Stimulated activated CD4-positive, alpha-beta T cell treated with anti-CD3 and anti-CD28 coated beads, Interleukin-15, amount 100 ng/mL, for 24 hours (primary cell): ENCODE measurements at places on chromosomes 1 and 21.
A peak's percentile ranks its signal among the peaks of the same experiment; 100 is the strongest.

GRCh38 chr1:107835151-107835670 is 129.8 kb downstream of the VAV3 start:
- no peak for DNase-seq

GRCh38 chr1:45857101-45857700 is 53.8 kb downstream of the MAST2 start:
- DNase-seq, result no peak

GRCh38 chr1:156492013-156492590 is 8.5 kb downstream of the MEF2D start:
- no peak for DNase-seq

DNA sequence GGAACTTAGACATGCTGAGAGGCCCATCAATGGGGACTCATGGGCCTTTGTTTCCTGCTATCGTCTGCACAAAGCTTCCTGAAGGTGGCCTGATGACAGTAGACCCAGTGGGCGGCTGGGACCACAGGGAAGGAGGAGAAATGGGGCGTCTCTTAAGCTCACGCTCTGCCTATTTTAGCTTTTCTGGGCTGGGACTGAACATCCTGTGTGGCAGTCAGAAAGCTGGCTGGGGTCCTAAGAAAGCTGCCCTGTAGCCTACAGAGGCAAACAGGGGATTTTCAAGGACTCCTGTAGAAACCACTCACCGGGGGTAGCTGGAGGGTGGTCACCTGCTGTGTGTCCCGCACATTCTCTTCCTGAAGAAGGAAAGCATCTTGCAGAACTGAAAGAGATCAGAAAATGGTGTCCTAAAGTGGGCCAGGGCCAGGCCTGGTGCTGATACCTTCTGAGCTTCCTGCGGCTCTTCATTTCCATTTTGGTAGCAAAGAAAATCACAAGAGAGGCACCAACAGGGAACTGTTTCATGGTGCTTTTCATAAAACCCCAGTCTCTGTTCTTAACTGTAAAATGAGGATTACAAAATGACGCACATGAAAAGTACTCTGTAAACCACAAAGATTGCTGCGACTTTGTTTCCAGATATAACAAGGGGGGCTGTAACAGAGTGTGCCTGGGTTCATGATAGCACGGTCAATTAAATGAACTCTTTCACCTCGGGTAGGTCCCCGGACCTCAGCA is 8.6 kb downstream of the ZNF496 start:
- DNase-seq, result peak; percentile 50

DNA sequence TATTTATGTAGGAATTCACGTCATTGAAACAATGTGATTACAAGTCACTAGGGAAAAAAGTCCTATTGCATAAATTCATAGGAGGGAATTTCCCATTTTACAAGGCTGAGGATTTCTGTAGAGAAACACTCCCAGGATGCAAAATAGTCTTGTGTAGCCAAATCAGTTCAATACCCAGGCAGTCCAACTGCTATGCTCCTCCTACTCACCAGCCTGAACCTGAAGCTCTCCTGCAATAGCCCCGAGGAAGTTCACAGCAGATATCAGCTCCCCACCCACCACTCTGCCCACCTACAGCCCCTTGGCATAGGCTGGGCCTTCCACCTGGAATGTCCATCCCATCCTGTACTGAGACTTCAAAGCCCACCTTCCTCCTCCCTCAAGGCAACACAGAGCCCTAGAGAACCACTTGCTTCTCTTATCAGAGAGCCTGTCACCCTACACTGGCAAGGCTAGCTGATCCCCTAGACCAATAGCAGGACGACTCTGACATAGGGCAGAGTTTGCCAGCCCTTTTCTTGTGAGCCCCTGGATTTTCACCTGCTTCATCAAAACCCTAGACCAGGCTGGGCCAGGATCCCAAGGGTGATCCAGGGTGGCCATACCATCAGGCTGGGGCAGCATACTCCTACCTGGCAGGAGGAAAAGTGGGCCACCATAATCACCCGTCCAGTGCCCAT is 1.5 kb downstream of the LSS start:
- no peak for DNase-seq

- DNase-seq, result peak; percentile 90
Measured at GRCh38 chr1:116806245-116806644, 52.0 kb downstream of the CD2 start.

DNA sequence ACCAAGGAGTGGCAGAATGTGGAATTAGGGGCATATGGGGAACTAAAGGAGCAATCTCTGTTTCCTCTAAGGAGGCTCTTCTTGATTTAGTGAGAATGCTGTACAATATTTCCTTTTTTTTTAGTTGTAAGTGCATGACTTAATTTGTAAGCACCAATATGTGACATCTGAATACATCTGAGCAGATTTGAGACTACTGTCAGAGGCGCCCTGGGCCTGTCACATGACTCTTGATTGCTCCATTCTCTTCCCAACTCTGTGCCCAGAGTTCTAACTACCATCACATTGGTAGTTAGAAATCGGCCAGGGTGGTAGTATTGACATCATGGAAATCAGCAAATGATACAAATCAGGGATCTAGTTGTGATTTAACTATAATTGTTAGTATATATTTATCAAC is 110.1 kb upstream of the LMO4 start:
- DNase-seq, result no peak

GRCh38 chr1:116228511-116228910 is 117.3 kb downstream of the MAB21L3 start:
- DNase-seq, result no peak

GRCh38 chr1:211473823-211474222 is 18.1 kb downstream of the RD3 start:
- DNase-seq, result no peak

- DNase-seq, result no peak
Measured at GRCh38 chr1:234276151-234276788, 97.0 kb upstream of the COA6 start.

DNA sequence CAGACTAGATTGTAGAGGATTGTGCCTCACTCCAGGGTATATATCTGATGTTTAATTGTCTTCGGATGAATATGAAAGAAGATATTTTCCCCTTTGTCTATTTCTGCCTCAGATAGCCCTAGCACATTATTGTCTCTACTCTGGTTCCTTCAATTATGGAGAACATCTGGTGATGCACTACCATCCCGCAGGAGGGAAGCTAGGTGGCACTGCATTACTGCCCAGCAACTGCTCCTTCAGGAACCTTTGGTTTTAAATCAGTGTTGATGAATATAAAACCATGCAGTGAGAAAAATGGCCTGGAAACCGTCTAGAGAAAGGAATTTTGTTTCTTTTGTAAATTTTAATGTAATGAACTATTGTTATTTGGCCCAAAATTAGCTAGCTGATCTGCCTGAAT is 68.5 kb downstream of the GPR88 start:
- no peak for DNase-seq

DNA sequence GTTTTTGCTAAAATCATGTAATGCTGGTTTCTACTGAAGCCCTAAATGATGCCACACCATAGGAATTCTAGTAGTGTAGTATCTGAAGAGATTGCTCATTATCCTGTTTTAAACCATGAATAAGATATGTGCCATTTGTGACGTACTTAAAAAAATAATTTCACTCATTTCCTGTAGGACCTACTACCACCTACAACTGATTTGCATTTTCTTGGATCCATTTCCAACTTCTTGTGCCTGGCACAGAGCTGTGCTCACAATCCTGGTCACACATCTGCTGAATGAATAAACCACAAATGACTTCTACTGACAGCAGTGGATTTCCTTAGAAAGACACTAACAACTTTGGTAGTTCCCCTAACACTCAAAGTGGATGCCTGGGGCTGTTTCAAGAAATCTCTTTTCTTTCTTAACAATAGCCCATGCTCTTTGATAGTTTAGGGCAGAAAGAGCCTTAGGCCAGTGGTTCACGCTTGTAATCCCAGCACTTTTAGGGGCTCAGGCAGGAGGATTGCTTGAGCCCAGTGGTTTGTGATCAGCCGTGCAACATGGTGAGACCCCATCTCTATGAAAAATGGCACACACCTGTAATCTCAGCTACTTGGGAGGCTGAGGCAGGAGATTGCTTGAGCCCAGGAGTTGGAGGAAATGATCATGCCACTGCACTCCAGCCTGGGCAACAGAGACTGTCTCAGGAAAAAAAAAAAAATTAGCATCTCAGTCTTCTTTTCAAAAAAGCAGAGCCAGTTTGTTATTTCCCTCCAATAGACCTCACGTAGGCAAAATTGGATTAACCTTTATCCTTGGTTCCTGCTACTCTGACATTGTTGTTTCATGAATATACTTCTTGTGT is 13.0 kb upstream of the BATF3 start:
- DNase-seq, result peak; percentile 42

GRCh38 chr1:170659399-170660035 is 4.4 kb upstream of the PRRX1 start:
- no peak for DNase-seq

- peak; percentile 69 for DNase-seq
Measured at GRCh38 chr1:226737819-226738420, 1.2 kb downstream of the ITPKB start.

- DNase-seq, result no peak
Measured at GRCh38 chr1:63024132-63024531, 240.2 kb downstream of the ATG4C start.

DNA sequence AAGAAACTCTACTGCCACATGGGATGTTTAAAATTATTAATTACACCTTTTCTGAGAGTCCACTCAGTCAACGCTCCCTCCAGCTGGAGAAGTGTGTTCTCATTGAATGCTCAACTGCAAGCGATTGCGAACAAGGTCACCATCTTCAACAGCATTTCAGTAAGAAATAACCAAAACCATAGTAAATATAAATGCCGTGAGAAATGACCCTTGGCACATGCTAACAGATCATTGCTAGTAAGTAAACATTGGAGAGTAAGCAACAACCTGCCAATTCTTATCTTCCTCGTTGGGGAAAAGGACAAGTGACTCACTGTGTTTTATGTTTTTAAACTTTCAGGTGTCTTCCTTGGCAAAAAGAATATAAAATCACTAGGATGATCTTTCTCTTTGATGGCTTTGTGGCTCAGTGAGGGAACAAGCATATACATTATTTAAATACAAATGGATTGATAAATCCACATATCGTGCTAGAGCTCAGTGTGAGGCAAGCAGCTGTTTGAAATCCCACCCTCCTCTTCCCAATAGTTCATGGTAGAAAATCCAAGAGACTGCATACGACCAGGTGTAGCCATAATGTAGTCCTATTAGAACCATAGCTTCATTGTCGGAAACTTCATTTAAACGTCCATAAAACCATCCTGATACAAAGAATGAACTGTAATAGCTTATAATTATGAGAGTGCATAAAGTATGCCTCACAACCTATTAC is 214.6 kb downstream of the GRIK1 start:
- no peak for DNase-seq

DNA sequence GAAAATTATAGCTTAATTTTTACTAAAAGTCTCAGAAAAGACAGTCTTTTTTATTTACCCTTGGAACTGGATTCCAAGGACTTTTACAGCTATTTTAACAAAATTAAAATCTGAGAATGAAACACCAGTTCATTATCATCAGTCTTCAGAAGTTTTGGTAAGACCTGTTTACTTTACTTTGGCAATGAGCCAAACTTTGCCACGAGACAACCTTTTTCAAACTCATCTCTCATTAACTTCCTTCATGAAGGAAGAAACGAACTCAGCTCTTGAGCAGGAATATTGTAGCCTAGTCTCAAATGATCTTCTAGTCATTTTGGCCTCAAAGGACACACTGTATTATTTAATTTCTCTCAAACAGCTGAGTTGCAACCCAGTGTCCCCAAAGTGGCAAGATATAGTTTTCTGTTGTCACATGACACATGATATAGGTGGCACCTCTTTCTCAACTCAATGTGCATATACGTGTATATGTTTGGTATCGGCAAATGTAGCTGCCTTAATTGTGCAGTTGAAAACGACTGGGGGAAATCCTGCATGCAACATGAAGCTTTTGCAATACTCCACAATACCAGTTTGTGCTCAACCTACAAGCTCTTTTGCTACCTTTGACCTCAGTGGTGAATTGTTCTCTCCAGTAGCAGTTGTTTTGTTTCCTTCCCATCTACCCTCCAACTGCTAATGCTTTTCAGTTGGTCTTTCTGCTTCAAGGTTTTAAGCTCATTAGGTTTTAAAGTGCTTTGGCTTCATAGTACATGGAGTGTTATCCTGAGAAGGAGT is 8.4 kb upstream of the GNG4 start:
- DNase-seq, result no peak

- no peak for DNase-seq
Measured at GRCh38 chr1:61873581-61873980, 131.3 kb downstream of the PATJ start.

- DNase-seq, result no peak
Measured at GRCh38 chr1:157775101-157775870, 1.6 kb downstream of the FCRL2 start.

GRCh38 chr1:94790670-94791069 is 29.5 kb upstream of the SLC44A3 start:
- DNase-seq, result no peak

DNA sequence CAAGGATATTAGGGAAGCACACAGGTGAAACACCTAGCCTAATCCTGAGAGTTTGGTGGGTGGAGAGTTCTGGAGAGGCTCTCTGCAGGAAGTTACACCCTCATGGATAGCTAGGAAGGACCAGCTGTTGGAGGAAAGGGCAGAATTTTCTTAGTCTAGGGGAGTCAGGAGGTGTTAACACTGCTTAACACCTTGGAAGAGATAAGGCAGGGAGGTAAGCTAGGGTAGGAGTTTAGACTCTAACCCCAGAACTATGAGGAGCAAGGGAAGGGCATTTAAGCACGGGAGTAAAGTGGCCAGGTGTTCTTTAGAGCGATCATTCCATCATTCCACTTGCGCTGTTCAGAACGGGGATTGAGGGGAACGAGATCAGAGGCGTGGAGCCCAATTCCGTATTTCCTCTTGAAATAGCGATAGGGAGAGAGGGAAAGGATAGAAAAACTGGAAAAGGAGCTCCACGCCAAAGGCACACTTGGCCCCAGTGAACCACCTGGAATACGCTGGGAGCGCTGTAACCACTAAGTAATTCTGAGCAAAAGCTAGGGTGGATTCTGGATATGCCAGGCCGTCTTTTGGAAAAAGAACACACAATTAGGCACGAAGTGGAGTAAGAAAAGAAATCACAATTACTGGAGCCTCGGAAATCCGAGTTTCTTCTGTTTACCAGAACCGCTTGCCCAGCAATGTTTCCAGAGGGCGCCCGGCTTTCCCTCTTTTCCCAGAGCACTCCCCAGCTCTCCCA is 1.5 kb upstream of the GPR137B start:
- no peak for DNase-seq

DNA sequence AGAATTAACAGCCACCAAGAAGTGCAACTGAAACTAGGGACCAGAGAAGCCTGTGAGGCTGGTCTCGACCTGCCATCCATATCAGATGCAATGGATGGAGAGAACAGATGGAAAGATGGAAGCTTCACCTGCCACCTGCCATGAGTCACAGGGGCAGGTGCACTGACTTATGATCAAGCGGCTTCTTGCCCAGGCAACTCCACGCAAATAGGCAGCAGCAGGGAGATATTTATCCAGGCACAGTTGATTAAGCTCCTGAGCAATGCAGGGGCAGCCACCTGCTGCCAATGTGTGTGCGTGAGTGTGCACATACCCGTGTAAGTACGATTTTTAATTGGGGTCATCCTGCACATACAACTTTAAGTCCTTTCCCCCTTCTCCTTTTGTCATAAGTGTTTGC is 174.2 kb downstream of the PTPRU start:
- no peak for DNase-seq
